ENCODE measurements at places on chromosomes 16 and 17.

DNA sequence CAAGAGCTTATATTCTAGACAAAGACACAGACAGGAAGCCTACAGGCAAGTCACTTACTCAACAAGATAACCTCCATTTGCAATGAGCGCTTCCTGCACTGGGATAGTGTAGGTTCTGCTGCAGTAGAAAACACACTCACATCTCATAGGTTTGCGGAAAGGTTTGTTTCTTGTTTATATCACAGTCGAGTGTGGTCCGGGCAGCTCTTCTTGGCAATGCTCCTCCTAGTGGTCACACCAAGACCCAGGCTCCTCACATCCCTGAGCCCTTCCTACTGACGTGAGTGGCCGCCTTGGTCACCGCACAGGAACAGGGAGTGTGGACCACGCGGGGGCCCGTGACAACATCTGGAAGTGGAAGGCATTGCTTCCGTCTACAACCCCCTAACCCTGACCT, 48.0 kb upstream of the RBFOX3 start:
- no peak for DNase-seq

DNA sequence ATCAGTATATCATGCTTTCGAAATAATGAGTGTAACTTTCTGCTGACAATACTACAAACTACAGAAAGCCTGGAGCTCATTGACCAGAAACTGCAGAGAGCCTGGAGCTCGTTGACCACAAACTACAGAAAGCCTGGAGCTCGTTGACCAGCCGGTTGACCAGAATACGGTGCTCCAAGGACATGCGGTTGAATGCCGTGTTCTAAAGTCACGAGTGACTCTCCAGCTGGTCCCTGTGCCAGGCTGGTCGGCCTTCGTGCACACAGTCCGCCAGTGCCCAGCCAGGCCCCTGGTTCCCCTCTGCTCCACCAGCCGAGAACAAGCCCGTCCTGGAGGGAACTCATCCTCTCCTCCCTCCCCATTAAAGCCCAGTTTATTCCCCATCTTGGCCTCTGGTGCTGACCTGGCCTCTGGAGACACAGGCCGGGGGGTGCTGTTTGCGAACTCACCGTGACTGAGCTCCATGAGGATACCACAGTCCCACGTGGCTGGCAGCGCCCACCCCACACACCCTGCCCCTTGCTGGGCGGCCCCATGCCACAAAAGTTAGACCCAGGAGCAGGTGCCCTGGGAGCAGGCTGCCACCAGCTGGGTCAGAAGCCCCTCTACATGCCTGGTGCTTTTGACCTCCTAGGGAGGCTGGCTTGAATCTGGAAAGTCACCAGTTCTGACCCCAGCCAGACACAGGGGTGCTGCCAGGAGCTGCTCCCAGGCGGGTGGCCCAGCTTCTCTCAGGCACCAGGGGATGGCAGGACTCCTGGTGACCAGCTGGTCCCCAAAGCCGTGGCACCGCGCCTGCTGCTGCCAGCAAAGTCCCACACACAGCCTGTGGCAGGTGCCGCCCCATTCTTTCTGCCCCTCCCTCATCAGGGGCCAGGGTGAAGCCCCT, 15.5 kb upstream of the CDH15 start:
- no peak for DNase-seq

- no peak for DNase-seq
Observed at GRCh38 chr17:58527949-58528348, 13.5 kb upstream of the MTMR4 start.

DNA sequence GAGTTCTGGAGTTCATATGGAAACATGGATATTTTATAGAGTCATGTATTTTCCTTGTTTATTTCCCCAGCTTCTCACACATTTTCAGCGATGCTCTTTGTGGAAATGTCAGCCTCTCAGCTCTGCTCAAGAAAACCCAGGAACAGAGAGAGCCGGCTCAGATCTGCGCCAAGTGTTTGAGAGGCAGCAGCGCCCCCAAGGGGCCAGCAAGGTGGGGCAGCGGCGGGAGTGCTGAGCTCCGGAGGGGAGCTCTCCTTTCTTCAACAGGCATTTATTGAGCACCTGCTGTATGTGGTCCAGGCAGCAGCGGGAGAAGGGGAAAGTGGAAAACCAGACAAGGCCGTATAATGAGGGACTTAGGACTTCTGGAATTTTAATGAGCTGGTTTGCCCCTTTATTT, 421.1 kb upstream of the C16orf82 start:
- no peak for DNase-seq

DNA sequence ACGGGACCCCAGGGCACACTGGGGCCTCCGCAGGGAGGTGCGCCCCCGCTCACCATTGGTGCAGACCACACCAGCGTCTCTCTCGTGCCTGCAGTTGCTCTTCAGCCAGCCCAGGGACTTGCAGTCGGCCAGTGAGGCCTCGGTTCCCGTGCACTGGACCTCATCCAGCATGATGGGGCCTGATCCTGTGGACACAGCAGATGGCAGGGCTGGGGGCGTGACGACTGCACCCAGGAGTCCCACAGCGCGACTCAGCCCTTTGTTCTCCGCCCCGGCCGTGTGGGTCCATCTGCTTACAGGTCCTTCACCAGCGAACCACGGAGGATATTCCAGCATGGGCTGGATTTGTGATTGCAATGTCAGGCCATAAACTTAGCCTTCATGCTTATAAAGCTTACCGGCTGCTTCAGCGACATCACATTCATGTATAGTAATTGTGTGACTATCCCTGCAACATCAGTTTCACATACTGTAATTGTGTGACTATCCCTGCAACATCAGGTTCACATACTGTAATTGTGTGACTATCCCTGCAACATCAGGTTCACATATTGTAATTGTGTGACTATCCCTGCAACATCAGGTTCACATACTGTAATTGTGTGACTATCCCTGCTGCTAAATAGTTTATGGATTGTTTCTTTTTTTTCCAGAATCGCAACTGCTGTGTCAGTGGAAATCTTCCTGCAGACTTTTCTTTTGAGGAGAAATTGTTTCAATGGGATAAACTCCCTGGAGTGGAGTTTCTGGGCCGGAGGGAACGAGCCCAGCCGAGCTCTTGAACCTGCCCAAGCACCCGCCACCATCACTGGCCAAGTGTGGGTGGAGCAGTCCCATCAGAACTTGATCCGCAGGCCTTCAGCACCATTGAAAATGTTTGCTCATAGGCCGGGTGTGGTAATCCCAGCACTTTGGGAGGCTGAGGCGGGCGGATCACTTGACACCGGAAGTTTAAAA, 4.8 kb downstream of the LGALS3BP start:
- DNase-seq = no peak

GRCh38 chr17:76458580-76459490, 5.9 kb upstream of the UBE2O start:
- DNase-seq = no peak

- no peak for DNase-seq
Observed at GRCh38 chr16:57527610-57528360, 8.6 kb downstream of the CCDC102A start.

- no peak for DNase-seq
Observed at GRCh38 chr16:7437843-7438242, 105.2 kb downstream of the RBFOX1 start.

DNA sequence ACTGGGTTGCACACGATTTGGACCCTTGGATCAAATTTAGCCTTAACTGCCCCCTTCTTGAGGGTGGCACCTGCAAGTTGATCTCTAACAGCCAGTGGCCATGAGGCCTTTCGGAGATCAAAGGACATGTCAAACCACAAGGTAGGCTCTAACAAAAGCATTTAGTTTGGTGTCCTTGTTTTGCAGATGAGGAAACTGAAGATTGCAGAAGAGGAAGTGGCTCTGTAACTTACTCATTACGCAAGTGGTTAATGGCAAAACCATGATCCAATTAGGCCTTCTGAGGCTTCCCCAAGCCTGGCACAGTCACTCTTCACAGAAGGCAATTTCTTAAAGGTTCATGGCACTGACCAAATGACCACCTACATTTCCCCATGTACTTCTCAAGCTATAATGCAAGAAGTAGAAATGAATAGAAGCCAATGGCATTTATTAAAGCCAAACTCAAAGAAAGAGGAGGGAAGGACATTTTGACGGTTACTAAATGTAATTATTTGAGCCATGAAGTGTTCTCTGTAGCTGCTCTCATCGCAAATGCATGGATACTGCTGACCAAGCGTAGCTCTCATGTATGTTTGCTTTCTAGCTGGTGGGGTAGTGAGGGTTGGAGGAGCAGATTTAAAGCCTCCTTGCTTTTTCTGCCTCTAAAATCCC, 32.8 kb upstream of the ABCC12 start:
- DNase-seq = no peak

GRCh38 chr16:49688036-49688697, 167.7 kb downstream of the ZNF423 start:
- DNase-seq = no peak

All from esophagus squamous epithelium (tissue), 5 donors.